ENCODE measurements at places on chromosomes 4 and X. TPM values are rescaled to one million over a fixed set of nuclear protein-coding genes. Genes with fewer than 3 reads are reported as not detected.
A peak's percentile ranks its signal among the peaks of the same experiment; 100 is the strongest.

Gene PPP4R3C
- not detected for total RNA-seq

Gene MAGEC1
- not detected for total RNA-seq

Gene HSFX2
- not detected for total RNA-seq

Gene PNMA5
- total RNA-seq: 0.06 TPM

Gene CFI
- total RNA-seq: 23.2 TPM

Gene MFAP3L
- 4.3 TPM for total RNA-seq

Gene STATH
- not detected for total RNA-seq

Gene UGT2B15
- not detected for total RNA-seq

Gene GIMD1
- total RNA-seq: not detected

Gene PNMA6A
- total RNA-seq: 2.1 TPM

Gene CXCR3
- 0.24 TPM for total RNA-seq

Gene TMEM271
- not detected for total RNA-seq

Gene DCAF8L1
- not detected for total RNA-seq

Gene MAGEA10
- not detected for total RNA-seq

Gene PCSK1N
- total RNA-seq: 9.8 TPM

Gene TASL
- 0.55 TPM for total RNA-seq

Gene PGAM4
- total RNA-seq: 0.56 TPM

DNA sequence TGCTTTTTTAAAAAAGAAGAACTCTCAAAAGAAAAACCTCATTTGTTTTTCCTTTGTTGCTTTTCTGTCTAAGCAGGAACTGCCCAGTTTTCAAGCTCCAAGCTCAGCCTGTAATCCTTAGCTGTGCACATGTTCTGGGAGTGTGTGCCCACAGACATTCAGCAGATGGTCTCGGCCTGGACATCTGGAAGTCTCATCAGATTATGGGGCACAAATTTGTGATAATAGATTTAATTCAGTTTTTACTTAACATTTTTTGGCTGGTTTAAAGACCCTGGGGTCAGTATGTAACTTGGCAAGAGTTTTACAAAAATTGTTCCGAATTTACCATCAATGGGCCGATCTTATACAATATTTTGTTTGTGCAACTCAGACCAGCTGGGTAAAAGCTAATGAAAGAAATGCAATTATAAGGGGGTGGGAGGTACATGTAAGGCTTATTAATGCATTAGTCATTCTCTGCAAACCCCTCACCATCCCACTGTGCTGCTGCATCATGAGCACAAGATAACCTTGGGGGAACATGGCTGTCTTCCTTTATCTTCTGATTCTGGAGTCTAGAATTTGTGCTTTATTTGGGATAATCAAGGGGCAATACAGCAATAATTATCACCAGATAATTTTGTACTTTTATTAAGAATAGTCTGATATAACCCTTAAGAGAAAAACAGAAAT lies 86.9 kb upstream of the PHOX2B start:
- DNase-seq: no peak

DNA sequence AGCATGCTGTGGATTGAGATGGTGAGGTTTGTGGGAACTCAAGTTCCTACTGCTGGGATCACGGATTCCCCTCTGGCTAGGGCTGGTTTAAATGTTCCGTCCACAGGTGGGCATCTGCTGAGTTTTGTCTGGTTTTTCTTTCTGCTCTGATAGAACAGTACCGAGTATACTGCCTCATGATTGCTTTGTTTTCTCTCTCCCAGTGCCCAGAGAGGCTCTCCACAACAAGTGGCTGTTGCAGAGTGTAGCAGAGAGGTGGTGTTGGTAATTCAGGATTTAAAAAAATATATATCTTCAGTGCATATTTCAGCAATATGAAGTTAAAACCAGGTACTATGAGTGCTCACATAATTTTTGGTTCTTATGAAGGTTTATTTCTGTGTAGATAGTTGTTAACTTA lies 213.7 kb downstream of the TEX13C start:
- no peak for DNase-seq

- peak; percentile 21 for DNase-seq
Measured at GRCh38 chr4:41307638-41308037, 50.9 kb downstream of the UCHL1 start.

DNA sequence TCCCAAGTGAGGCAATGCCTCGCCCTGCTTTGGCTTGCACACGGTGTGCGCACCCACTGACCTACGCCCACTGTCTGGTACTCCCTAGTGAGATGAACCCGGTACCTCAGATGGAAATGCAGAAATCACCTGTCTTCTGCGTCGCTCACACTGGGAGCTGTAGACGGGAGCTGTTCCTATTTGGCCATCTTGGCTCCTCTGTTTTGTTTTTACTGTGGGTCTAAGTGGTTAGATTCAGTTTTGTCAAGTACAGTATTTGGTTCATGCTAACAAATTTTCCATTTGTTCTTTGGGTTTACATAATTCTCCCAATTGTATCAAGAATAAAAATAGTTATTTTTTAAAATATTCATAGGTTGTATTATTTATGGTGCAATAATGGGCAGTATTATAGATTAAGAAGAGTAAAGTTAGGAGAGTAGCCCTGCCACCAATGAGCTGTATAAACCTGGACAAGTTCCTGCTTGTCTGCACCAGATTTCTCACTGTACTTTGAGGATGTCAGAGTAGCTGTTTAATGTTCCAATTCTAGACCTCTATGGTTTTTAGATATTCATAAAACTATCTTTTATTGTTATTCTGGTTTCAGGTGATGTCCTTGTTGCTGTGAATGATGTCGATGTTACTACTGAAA lies 23.4 kb downstream of the INTU start:
- no peak for DNase-seq

- no peak for DNase-seq
Measured at GRCh38 chrX:96568071-96568470, 116.6 kb upstream of the DIAPH2 start.

- no peak for DNase-seq
Measured at GRCh38 chrX:101368800-101369199, 17.2 kb downstream of the BTK start.

- no peak for DNase-seq
Measured at GRCh38 chrX:112056886-112057285, 25.7 kb downstream of the TRPC5 start.

- no peak for DNase-seq
Measured at GRCh38 chr4:6938647-6939271, 29.1 kb downstream of the TBC1D14 start.

- DNase-seq: no peak
Measured at GRCh38 chr4:87077914-87078585, 142.4 kb downstream of the KLHL8 start.

DNA sequence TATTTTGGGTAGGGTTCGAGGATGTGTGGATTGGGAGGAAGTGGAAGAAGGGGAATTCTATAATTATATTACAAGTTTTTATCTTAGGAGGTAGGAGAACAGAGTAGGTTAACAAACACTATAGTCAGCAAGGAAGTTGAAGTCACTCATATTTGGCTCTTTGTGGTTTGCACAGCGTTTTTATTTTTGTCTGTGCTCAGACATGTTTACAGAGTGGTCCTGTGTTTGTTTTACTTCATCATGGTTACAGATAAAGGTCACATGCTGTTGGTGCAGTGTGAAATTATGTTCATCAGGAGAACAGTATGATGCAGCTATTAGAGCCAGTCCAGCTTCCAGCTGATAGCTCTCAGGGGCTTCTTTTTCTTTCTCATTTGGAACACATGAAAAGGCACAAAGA lies 299.9 kb upstream of the SFRP2 start:
- no peak for DNase-seq

- DNase-seq: no peak
Measured at GRCh38 chr4:85928775-85929591, 430.9 kb downstream of the MAPK10 start.

DNA sequence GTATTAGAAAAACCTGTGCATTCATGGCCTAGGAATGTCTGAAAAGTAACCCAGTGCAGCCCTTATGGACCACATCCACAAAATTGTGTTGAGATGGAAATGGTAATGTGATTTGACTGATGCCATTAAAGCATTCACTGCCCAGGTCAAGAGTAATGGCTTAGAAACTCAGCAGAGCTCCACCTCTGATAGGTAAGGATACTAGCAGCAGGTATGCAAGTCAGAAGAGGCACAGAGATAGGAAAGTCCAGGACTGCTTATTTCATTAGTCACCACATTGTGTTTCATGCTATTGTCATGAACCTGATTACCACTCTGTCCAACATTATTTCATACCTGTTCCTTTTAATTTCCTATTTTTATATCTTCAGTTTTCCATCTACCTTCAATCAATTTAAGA lies 2042.2 kb downstream of the ARAP2 start:
- DNase-seq: no peak

DNA sequence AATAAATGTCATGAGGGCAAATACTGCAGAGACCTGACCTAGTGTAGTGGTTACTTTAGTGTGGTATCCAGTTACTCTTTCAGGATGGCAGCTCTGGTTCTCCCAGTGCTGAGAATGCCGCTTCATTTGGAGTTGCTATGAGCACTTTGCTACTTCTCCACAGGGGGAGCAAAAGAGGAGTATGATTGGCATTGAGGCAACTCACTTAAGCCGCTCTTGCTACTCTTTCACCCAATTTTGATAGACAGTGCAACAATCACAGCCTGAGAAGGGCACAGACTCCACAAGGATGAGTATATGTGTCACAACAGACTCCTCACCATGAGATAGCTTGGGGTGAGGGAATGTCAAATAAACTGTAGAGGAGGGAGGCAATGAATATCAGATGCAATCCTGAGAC lies 81.2 kb downstream of the NPY1R start:
- no peak for DNase-seq

- no peak for DNase-seq
Measured at GRCh38 chrX:38066934-38067333, 60.6 kb downstream of the SYTL5 start.

DNA sequence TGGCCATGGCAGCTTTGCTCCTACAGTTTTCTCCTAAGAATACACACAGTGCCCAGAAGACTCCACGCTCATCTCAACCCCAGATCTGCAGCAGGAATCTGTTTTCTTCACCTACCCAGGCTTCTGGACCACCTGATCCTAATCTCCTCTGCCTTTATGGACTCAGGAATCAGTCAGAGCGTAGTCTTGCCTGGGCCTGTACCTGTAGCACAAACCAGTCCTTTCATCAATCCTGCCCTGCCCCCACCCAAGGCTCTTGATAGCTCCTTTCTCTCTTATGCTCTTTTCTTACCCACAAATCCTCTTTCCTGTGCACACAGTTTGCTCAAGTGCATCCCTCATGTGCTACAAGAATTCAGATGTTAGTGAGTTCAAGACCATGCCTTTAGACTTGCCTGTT lies 89.7 kb downstream of the ZNF718 start:
- no peak for DNase-seq

DNA sequence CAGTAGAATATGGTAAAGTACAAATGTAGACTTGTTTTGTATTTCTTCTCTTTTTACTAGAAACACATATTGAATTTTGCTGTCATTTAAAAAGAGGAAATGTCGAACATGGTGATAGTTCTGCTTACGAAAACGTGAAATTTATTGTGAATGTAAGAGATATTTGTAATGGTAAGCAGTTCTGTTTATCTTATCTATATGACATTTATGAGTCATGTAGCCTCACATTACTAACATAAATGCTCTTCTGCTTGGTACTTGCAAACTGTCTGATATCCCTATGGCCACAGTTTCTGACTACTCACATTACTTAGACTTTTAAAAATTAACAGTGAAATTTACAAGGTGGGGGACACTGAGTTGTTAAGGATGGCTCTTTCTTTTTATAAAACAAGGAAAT lies 57.9 kb downstream of the PASD1 start:
- DNase-seq: no peak

GRCh38 chrX:139018436-139018835 lies 306.9 kb upstream of the FGF13 start:
- no peak for DNase-seq

GRCh38 chr4:96407225-96407624 lies 567.3 kb downstream of the PDHA2 start:
- DNase-seq: no peak

DNA sequence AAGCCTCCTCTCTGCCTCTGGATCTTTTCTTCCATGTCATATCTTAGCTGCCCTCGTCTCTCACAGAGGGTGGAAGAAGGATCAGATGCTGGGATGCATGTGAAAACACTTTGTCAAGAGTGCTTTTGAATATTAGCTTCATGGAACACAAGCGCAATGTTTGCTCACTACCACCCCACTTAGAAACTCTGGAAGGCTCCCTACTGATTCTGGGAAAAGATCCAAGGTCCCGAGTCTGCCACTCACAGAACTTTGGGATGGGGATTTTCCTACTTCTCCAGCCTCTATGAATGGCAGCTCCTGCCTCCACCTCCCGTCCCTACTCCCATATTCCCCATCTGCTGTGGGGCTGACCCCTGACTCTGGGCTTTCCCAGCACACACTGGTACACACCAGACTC lies 40.2 kb upstream of the CRMP1 start:
- no peak for DNase-seq

DNA sequence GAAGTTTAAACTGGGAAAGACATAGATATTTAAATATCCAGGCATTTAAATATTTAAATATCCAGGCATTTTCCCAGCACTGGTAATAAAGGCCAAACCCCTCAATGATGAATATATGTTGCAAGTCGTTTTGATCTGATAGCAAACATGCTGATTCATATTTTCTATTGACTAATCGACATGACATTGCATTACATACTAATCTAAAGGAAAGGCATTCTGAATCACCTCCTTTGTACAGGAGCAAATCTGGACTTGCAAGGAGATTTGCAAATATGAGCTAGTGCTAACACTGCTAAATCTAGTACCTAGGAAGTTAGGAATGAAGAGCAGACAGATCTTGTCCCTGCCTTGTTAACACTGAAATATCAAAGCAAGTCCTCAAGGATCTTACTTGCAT lies 207.3 kb downstream of the SLC7A11 start:
- DNase-seq: no peak

- no peak for DNase-seq
Measured at GRCh38 chr4:13470379-13470778, 13.8 kb downstream of the RAB28 start.

GRCh38 chrX:724256-724655 lies 93.7 kb downstream of the SHOX start:
- DNase-seq: no peak

DNA sequence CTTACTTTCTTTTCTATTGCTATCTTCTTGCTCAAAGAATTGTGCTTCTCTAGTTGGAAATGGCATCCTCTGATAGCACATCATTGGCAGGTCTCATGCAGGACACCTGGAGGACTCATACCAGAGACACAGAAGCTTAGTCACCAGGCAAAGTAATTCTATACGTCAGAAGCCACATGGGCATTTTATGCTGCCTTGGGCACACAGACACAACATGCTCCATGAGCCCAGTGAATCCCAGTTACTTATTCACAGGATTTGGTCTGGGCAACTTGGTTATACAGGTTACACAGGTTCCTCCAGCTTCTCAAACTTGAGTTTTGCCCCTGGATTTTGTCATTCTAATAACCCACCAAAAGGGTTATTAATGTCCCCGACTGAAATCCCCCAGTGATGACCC lies 7.1 kb downstream of the RASSF6 start:
- no peak for DNase-seq
